CD4-positive, alpha-beta T cell treated with Interleukin-4 for 1 hour (primary cell): ENCODE measurements at places on chromosomes 3 and 15.

GRCh38 chr15:42152921-42153698 is 3.3 kb downstream of the PLA2G4F start:
- DNase-seq, result no peak

- DNase-seq, result no peak
Observed at GRCh38 chr15:70095408-70096214, 2.1 kb downstream of the TLE3 start.

GRCh38 chr3:152346058-152346457 is 77.3 kb downstream of the MBNL1 start:
- no peak for DNase-seq

- DNase-seq, result no peak
Observed at GRCh38 chr15:62873203-62873602, 169.3 kb upstream of the TPM1 start.

- DNase-seq, result no peak
Observed at GRCh38 chr3:2934541-2934940, 175.6 kb downstream of the IL5RA start.

- DNase-seq, result no peak
Observed at GRCh38 chr15:53644660-53645059, 114.8 kb downstream of the WDR72 start.

DNA sequence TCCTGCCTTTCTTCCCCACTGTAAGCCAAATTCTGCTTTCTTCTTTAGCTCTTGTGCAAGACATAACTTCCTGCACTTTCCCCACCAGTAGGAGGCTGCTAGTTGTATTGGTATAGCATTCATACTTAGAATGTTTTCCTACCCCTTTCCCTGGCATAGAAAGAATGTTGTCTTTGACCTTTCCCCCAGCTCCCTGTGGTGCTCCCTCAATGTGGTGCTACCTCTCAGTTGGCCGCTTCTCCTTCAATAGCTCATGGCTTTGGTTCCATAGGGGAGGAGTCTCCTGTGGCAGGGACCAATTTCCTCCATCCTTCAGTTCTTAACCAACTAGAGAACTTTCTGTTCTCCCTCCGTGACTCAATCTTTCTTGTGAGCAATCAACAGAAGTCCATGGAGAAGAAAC is 67.5 kb upstream of the AKAP13 start:
- DNase-seq, result no peak

DNA sequence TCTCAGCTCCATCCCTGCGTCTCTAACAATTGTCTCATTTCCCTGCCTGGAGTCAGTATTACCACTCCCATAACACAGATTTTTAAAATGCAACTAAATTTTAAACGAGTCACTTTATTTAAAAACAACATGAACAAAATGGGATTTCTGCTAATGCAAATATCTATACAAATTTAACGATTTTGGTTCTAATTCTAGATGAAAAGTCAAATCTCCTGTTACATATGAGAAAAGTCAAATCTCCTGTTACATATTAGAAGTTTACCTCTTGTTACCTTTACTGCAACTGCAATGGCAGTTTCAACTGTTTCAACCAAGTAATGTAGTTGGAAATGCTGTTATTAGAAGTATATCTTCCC is 578 bp upstream of the RPL39L start:
- no peak for DNase-seq

- DNase-seq, result no peak
Observed at GRCh38 chr3:173945170-173945569, 547.6 kb downstream of the NLGN1 start.

DNA sequence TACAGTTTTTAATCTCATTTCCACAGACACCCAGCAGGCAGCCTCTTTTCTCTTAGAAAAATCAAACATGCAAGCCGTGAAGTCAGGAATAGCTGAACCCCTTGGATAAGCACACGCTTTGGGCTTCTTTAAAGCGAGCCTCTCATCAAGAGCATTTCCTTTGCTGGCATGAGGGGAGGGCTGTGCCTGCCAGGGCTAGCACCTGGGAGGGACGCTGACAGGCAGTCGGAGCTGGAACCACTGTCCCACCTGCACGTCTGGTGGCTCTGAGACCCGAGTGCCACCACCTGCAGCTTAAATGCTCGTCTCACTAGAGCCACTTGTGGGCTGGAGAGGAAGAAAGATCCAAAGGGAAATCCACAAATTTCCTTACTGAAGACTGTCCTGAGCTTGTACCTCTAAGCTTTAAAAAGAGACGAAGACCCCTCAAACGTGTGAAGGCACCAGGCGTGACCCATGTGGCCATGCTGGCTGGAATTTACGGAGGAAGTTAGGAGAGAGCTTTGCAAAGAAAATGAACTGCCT is 9.4 kb downstream of the MAP6D1 start:
- no peak for DNase-seq

DNA sequence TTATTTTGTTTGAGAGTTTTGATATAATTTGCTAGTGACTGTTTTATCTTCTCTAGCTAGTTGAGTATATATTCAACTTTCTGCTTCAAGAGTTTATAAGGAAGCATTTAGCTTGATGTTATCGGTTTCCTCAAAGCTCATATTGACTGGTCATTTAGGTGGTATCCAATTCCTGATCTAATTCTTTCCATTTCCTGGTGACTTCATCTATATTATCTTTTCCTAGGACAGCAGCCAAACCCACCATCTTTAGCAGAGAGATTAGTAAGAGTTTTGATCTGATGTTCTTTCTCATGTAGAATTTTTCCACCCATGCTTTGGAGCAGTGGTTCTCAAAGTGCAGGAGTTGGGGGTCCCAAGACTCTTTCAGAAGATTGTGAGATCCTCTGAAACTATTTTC is 148.6 kb upstream of the STT3B start:
- no peak for DNase-seq

DNA sequence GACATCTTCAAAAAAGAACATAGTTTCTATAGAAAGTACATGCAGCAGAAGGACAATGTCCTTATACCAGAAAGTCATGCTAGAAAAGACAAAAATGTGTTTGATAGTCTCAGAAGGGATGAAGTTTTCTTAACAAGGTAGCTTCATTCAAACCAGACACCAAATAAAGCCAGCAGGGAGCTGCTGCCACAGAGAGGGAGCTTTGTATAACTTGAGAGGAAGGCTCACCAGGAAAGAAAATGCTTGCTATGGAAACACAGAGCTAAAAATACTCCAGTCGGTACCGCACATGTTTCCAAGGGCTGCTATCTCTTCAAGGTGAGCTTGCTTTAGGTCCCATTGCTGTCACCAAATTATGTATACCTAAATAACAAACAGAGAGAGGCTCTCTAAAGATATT is 1074.8 kb upstream of the ALCAM start:
- peak; percentile 7 for DNase-seq

- DNase-seq, result peak; percentile 55
Observed at GRCh38 chr15:90219421-90220141, 14.2 kb downstream of the CIB1 start.

GRCh38 chr3:62101488-62101887 is 271.9 kb downstream of the FEZF2 start:
- DNase-seq, result no peak

- DNase-seq, result no peak
Observed at GRCh38 chr15:56693761-56694160, 39.5 kb downstream of the ZNF280D start.

GRCh38 chr3:34264337-34265041 is 466.1 kb downstream of the PDCD6IP start:
- DNase-seq, result no peak

- DNase-seq, result no peak
Observed at GRCh38 chr15:74773329-74773728, 8.6 kb upstream of the CSK start.

GRCh38 chr15:87224404-87224803 is 1032.1 kb downstream of the NTRK3 start:
- DNase-seq, result no peak

- no peak for DNase-seq
Observed at GRCh38 chr3:138381950-138382715, 33.8 kb downstream of the MRAS start.

GRCh38 chr3:117473981-117474538 is 764.5 kb downstream of the TUSC7 start:
- no peak for DNase-seq

- DNase-seq, result no peak
Observed at GRCh38 chr3:17672506-17672905, 69.9 kb downstream of the TBC1D5 start.

DNA sequence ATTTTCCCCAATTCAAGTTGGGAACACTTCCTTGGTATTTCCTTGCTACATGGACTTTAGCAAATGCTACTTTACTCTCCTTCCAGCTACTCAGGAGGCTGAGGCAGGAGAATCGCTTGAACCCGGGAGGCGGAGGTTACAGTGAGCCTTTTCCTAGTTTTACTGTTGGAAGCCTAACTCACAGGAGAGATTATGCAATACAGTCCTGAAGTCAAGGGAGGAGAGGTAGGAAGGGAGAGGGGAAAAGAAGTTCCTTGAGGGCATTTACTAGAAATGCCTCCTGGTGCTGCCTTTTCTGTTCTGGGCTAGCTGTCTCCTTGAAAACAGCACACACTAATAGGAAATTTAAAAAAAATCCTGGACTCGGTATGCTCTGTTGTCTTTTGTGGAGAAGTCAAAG is 6.2 kb downstream of the HHLA2 start:
- no peak for DNase-seq
